Peyer's patch (tissue), 4 donors: ENCODE measurements at places on chromosomes 16 and 17. TPM values are rescaled to one million over a fixed set of nuclear protein-coding genes. Genes with fewer than 3 reads are reported as not detected.

DNA sequence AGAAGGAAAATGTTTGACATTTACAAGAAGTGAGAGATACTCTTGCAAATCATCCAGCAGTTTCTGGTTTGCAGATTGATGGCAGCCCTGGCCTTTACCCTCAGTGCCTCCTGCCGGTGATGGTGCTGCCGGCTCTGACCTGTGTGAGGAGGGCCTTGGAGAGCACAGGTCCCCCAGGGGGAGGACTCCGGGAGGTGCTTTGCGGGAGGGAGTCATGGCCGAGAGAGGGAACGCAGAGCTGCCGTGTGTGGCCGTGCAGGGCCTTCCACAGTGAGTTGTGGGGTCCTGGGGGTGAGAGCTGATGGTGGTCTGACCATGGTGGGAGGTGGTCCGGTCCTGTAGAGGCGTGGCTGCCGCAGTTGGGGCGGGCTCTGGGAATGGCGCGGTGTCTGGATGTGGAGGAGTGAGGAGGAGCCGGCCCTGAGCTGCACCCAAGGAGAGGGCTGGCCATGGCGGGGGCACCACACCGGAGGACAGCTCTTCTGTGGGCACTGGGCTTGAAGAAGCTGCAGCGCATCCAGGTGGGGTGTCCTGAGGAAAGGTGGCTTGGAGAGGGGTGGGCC is 28.0 kb upstream of the ZNF750 start:
- no peak overlapping the region for H3K4me3 ChIP-seq
- no peaks in the 10 kb centered on the region for H3K27me3 ChIP-seq
- H3K27ac ChIP-seq: no peak overlapping the region
- no peak for DNase-seq
- no peaks in the 10 kb centered on the region for H3K4me1 ChIP-seq

DNA sequence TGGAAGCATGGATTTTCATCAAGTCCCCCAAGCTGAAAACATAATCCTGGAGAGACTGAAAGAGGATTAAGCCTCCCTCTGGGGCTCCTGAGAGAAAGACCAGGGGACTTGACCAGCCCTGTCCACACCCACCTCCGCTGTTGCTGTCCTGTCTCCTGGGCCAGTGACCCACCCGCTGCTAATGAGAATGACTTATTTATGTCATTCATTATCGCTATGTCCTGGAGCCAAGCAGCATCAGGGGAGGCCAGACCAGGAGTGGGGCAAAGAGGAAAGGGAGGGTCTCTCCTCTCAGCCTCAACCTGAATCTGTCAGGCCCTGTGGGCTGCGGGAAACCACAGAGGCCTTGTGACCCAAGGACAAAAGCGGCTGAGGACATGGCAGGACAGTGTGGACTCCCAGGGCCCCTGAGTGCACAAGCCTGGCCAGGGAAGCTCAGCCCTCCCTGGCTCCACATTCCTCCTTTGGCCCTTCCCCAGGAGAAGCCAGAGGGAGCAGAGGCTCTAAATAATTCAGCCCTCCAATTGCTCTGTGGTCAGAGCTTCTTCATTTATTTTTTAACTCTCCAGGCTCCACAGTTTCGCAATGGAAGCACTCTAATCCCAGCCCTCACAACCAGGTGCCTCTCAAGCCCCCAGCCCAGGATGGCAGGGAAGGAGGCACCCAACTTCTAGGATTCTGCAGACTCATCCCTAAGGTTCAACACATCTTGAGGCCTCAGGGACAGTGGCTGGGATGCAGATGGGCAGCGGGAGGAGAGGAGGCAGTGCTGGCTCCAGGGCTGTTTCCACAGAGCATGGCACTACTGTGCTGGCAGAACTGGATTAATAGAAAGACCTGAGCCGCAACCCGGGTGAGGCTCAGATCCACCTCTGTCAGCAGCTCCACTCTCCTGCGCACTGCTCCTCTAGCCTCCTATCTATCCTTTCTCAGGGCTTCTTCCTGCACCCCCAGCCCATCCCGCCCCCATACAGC is 19.1 kb downstream of the CUEDC1 start:
- peaks cover 8% of the 10 kb centered on the region for H3K4me1 ChIP-seq
- no peak for DNase-seq
- H3K4me3 ChIP-seq: no peak overlapping the region
- H3K27me3 ChIP-seq: no peaks in the 10 kb centered on the region
- H3K36me3 ChIP-seq: no peaks in the 10 kb centered on the region
- H3K27ac ChIP-seq: peak overlapping the region; percentile 96

DNA sequence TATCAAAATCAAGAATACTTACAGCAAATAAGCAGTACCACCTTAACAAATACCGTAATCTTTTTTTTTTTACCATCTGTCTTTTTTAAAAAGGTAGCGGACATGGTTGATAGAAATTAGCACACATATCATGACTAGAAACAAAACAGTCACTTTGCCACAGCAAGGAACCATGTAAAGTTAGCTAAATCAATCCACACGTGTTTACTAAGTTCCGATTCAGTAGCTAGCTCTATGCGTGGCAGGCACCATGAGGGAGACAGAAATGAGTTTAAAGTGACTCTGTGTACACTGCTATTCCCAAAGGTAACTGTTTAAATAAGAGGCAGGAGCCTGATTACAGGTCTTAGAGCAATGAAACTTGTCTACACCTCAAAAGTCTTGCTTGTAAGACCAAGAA is 108.6 kb downstream of the XYLT1 start:
- H3K27me3 ChIP-seq: no peaks in the 10 kb centered on the region
- no peak overlapping the region for H3K4me3 ChIP-seq
- H3K4me1 ChIP-seq: peaks cover 28% of the 10 kb centered on the region
- no peaks in the 10 kb centered on the region for H3K36me3 ChIP-seq

GRCh38 chr16:86245351-86245750 is 265.0 kb upstream of the FOXF1 start:
- H3K4me3 ChIP-seq: no peak overlapping the region
- peaks cover 5% of the 10 kb centered on the region for H3K4me1 ChIP-seq
- no peak for DNase-seq
- no peaks in the 10 kb centered on the region for H3K36me3 ChIP-seq
- no peak overlapping the region for H3K27ac ChIP-seq

- no peak overlapping the region for H3K4me3 ChIP-seq
- H3K36me3 ChIP-seq: peaks cover 73% of the 10 kb centered on the region
- H3K27me3 ChIP-seq: no peaks in the 10 kb centered on the region
- H3K4me1 ChIP-seq: no peaks in the 10 kb centered on the region
Measured at GRCh38 chr16:71769222-71769621, 39.4 kb downstream of the AP1G1 start.

GRCh38 chr17:49861150-49861884 is 13.4 kb upstream of the TAC4 start:
- H3K4me3 ChIP-seq: no peak overlapping the region
- H3K27me3 ChIP-seq: no peaks in the 10 kb centered on the region
- H3K4me1 ChIP-seq: peaks cover 4% of the 10 kb centered on the region
- peak; percentile 62 for DNase-seq
- no peak overlapping the region for H3K27ac ChIP-seq
- no peaks in the 10 kb centered on the region for H3K36me3 ChIP-seq

DNA sequence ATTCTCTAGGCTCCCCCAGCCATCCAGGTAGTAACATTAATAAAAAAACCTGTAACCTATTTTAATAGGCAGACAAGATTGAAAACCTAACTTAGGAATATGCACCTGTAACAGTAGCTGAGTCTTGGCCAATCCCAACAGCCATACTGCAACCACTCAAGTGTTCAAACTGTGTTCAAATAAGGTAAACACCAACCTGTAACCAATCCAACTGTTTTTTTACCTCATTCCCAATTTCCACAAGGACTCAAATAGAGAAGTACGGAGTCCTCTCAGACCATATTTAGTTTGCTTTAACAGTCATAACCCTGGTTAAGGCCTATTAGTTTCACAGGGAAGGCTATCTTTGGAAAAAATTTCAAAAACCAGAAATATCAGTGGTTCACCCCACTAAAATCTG is 40.4 kb upstream of the NOS2 start:
- DNase-seq: no peak
- no peaks in the 10 kb centered on the region for H3K27me3 ChIP-seq
- H3K4me1 ChIP-seq: peaks cover 6% of the 10 kb centered on the region
- H3K36me3 ChIP-seq: no peaks in the 10 kb centered on the region
- H3K27ac ChIP-seq: no peak overlapping the region

DNA sequence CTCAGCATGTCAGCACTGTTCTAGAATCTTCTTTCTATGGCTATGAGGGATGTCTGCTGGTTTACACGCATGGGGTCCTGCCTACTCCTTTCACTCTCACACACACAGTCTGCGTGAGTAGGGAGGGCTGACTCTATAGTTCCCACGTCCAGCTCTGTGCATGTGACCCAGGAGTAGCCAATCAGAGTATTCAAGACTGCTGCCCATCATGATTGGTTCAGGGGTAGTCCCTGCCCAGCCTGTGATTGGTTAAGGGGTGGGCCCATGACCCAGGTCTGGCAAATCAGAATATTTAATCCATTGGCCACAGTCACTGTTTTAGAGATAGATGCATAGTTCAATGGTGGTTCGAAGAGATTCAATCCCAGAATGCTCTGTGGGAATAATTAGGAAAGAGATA is 151.3 kb upstream of the IRX3 start:
- DNase-seq: no peak
- H3K4me1 ChIP-seq: no peaks in the 10 kb centered on the region
- H3K4me3 ChIP-seq: no peak overlapping the region
- H3K27me3 ChIP-seq: no peaks in the 10 kb centered on the region

DNA sequence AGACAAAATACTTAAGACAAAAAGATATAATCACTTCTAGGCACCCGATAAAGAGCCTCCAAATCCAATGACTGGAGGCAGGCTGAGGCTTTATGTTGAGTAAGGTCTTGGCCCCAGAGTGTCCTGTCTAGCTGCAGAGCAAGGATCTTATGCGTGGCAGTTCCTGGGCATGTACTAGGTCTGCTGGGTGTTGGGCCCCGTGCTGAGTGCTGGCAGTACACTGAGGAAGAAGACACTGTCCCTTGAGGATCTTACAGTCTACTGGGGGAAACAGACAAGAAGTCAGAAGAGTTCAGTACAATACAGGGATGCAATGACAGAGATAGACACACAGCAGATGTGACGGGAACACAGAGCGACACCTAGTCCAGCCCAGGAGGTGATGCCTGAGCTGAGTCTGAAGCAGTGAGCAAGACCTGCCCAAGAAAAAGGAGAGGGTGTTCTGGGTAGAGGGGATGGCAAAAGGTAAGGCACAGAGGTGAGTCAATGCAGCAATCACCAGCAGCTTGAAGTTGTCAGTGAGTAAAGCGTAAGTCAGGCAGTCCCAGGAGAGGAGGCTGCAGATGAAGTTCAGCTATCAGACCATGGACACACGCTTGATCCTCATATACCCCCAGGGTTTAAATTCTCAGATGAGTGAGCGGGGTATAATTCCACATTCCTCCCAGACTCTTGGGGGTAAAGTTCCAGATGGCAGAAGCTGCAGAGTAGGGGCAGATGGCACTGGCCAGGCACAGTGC is 18.1 kb downstream of the MAP3K14 start:
- H3K36me3 ChIP-seq: no peaks in the 10 kb centered on the region
- H3K27me3 ChIP-seq: no peaks in the 10 kb centered on the region
- H3K27ac ChIP-seq: no peak overlapping the region
- DNase-seq: no peak

Gene CCR7
- 22.3 TPM for total RNA-seq

Gene CNTNAP4
- total RNA-seq: not detected

Gene SLC38A7
- 20.6 TPM for total RNA-seq
